ENCODE measurements at places on chromosomes 12 and 14.

DNA sequence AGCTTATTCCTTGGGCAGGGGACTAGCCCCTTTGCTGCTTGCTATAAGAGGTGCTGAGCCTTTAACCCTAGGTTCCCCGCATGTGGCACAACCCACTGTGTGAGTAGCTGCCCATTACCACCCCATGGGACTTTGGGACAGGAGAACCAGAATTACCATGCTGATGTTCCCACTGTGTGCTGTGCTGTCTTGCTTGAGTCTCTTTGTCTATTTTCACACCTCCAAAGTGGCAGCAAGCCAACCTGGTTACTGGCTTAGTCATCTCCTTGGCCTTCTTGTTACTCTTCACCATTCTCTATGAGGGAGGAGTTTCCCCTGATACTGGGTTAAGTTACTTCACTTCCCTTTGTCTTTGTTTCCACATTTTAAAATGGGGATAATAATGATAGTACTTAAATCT lies 73.4 kb upstream of the ETV6 start:
- no peak for DNase-seq

GRCh38 chr14:21626491-21627230 lies 8.1 kb downstream of the OR10G2 start:
- DNase-seq = no peak

GRCh38 chr12:28883406-28883997 lies 265.6 kb upstream of the FAR2 start:
- DNase-seq = no peak

- DNase-seq = no peak
These were observed 19.0 kb upstream of the NUDT14 start for GRCh38 chr14:105200074-105200473.

DNA sequence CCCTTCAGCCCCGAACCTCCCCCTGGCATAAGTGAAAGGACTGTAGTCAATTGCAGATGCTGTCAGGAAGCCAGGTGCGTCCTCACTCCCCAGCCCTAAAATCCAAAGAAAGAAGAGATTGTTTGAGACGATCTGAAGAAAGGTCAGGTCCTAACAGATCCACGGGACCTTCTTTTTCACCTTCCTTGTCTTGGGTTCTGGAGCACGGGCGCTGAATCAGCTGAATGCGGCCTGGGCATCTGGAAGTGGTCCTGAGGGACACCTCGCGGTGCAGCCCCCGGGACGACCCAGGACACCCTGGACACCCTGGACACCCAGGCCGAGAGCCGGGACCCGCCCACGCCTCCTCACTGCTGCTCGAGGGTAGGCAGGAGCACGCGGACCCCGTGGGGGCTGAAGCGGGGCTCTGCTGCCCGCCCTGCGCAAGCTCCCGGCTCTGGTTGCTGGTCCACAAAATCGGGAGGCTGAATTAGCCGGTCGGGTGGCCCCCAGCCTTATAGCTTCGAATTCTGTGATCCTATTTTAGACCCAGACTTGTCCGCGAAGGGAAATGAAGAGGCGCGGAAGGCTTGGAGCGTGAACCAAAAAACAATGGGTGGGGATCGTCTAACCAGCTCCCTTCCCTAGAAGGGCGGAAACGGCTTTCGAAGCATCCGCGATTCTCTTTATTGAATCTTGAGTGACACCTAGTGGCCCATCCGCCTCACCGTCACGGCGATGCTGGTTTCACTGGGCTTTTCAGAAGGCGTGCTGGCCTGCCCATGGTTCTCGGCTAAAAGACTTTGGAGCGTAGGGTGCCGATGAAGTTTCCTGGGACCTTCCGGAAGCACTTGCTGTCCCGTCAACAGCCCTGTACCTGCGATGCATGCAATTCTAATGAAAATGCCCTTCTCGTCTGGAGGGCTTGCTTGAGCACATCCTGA lies 46.4 kb upstream of the PLXNC1 start:
- peak; percentile 69 for DNase-seq

- DNase-seq = peak; percentile 10
These were observed 17.8 kb downstream of the SLC8A3 start for GRCh38 chr14:70170976-70171375.

DNA sequence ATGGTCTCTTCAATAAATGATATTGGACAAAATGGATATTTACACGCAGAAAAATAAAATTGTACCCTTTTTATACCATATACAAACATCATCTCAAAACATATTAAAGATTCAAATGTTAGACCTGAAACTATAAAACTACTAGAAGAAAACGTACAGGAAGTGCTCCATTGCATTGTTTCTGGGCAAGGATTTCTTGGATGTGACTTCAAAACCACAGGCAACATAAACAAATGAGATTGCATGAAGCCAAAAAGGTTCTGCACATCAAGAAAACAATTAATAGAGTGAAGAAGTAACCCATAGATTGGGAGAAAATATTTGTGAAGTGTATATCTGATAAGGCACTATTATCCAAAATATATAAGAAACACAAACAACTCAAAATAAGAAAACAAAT lies 812.4 kb downstream of the NRXN3 start:
- DNase-seq = no peak

GRCh38 chr12:104764225-104765091 lies 193.6 kb downstream of the SLC41A2 start:
- DNase-seq = no peak

GRCh38 chr14:21924479-21924878 lies 250.9 kb upstream of the OR4E1 start:
- DNase-seq = no peak

DNA sequence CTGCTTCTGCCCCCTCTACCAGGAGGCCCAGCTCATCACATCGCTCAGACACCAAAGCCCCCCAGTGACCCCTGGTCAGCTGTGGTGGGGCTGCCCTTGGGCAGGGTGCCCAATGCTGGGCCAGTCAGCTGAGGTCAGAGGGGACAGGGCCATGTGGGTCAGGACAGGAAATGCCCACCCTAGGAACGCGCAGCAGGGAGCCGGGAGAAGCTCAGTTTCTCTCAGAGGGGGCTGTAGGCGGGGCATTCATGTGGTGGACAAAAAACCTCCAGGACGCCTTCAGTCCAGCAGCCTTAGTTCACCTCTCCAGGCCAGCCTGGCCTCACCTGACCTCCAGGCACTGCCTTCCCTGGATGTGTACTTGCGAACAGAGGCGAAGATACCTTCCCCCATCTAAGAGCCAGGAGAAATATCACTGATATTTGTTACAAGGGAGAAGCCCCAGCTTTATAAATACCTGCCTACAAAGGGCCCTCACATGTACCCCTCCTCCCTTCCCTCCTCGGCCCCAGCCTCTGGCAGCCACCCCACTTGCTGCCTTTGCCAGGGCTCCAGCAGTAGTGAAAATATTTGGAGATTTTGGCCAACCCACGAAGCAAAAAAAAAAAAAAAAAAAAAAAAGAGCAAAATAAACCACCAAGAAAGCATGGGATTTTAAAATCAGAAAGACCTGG lies 41.9 kb upstream of the PLEKHG6 start:
- DNase-seq = no peak

DNA sequence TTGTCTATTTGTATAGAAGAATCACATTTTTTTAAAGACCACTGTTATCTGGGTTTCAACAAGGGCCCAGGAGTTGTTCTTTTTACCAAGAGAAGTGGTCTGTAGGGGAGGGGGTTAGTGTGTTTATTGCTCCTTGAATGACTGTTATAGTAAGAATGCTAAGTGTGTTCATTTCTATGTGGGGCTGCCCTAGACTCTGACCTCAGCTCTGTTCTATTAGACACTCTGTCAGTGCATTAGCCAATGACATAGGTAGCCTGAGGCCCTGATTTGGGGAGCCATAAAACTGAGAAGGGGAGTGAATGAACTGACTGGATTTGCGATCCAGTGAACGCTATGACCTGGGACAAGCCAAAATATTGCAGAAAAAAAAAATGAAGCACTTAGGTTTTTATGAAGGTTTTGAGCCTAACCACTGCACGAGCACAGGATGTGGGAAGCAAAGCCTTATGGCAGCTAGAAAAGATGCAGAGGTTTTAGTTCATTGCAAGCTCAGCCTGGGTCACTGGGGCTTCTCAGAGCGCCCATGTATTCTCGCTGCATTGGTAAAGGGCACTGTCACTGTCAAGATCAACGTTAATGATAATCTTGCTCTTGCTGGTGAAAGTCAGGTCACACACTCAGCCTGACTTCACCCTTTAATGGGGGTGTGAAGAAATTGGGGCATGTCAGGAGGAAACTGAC lies 63.8 kb downstream of the PRKCH start:
- no peak for DNase-seq

DNA sequence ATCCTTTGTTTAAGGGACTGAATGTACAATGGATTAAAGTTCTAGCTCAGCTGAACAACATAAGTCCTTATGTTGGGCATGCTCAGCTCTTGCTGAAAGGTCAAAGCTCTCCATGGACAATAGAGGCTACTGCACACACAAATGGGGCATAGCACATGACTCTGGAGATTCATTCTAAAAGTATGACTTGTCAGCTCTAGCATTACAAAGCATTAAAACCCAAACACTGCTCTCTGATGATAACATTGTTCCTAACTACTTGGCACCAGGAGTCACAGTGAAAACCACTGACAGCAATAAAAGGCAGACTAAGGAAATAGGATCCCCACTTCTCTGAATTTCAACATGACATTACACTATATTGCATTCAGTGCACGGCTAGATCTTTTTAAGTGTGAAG lies 21.9 kb upstream of the FSCB start:
- no peak for DNase-seq

All from cerebellar nuclear complex (tissue), 1 donor.